Stimulated activated CD4-positive, alpha-beta T cell treated with anti-CD3 and anti-CD28 coated beads, Interleukin-15, amount 100 ng/mL, for 48 hours (primary cell): ENCODE measurements at places on chromosomes 2 and 18.

GRCh38 chr2:233129351-233129978, 69.3 kb downstream of the INPP5D start:
- no peak for DNase-seq

DNA sequence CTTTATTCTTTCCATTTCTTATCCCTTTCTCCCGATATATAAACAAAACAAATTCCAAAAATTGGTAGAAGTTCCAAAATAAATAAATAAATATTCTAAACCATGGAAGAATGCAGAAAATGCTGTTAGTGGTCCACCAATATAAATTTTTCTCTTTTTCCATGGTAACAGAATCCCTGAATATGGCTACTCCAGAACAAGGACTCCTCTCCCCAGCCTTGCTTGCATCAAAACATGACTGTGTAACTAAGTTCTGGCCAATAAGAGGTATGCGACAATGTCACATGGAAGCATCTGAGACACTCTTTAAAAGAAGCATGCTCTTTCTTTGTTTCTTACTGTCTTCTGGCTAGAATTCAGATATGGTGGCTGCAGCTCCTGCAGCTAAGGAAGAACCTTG, 325.1 kb upstream of the TANK start:
- DNase-seq, result no peak

DNA sequence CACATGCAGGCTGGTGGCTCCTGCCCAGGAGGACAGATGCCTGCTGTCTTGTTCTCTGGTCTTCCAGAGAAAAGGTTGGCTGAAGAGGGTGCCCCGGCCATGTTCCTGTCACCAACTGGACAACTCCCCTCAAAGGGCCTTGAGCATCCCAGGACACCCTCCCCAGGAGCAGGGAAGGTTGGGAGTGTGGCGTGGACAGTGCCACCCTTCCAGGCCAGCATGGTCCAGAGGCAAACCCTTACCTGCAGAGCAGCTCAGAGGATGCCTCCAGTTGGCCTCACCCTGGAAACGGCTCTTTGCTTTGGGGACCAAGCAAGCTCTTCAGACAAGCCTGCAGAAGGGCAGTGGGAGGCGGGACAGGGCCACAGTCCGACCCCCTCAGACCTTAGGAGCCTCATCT, 4.9 kb upstream of the GPC1 start:
- no peak for DNase-seq

- DNase-seq, result no peak
Observed at GRCh38 chr2:170553748-170554147, 161.4 kb upstream of the SP5 start.

DNA sequence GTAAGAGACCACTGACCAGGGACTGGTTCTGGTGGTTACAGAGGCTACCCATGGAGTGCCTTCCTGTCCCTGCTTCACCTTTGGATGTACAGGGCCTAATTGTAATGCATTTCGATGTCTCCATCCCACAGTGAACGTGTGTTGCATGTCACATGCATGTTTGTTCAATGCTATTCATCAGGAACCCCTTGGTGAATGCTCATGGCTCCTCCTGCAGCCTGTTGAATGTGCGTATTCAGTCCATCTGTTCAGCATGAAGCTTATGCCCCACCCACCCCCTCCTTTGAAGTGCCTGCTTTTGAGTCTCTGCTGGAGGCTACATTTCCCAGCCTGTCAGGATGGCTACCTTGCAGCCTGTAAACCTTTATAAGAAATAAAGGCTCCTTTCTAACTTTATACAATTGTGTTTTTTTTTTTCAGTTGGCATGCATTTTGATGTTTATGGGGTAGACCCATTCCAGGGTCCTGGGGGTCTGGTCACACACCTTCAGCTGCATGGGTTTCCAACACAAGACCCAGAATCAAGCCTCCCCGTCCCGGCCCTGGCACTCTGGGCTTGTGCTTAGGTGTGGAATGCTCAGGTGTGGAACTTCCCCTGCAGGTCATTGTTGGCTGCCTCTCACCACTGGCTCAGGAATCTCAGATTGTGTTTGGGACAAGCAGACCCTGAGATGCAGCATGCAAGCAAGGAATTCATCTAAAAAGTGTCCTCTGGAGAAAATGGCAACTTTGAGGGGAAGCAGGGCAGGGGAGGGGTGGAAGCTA, 238.8 kb upstream of the HDAC4 start:
- DNase-seq, result no peak

GRCh38 chr18:61851279-61851678, 41.5 kb downstream of the RNF152 start:
- DNase-seq, result no peak

DNA sequence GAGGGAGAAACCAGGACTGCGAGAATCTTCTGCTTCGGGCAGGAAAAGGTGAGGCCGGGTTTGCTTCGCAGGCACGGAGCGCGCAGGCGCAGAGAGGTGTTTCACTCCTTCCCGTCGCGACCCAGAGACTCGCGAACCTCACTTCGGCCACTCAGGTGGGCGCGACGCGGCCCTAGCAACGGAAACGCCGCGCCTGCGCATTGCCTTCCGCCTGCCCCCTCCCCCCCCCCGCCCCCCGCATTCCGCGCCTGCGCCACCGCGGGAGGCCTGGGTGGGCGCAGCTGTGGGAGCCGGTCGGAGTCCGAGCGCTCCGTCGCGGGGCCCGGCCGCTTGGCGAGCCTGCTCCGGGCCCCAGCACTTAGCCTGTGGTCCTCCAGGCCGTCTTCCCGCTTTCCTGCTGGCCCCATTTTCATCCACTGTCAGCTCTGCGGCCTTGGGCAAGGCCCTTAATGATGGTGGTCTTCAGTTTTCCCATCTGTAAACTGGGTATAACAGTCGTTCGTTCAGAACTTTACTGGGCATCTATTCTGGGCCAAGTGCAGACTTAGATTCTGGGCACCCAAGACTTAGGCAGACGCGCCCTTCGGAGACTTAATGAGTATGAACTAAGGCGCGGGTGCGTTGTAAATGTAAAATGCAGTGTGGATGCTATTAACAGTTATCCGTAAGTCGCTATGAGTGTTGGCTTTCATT, 62.1 kb upstream of the ACKR3 start:
- peak; percentile 28 for DNase-seq

GRCh38 chr2:38264396-38265221, 112.5 kb downstream of the ATL2 start:
- no peak for DNase-seq

- DNase-seq, result no peak
Observed at GRCh38 chr18:71252351-71252865, 963.6 kb downstream of the SOCS6 start.

DNA sequence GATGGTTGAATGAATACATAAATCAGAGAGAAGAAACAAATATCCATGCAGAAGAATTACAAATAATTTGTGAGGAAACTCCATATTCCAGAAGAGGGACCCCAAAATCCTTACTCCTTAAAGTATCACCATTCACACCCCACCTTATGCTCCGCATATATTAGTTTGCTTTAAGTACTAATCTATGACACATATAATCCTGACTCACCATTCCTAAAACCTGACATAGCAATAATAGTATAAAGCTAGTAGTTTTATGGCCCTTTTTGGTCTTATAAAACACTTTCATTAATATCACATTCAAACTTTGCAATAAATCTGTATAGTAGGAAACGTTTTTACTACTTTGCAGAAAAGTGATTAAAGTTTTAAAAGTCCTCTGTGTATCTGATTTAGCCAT, 719.0 kb upstream of the SLC39A10 start:
- DNase-seq, result no peak

GRCh38 chr2:71581026-71581425, 127.7 kb downstream of the DYSF start:
- DNase-seq, result no peak

DNA sequence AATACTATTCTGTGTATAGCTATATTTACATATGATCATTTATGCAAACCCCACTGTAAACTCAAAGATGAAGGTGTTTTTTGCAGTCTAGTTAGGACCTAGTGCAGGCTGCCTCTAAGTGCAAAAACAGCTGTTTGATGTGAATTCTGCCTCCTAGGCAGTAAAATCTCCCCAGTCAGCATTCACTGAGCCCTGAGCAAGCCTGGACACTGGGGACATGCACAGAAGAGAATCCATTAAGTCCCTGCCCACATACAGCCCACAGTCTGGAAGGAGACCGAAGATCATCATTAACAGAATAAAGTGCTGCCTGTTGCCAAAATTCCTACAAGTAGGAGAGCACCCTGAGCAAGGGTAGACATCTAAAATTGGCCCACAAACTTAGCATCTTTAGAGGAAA, 14.4 kb upstream of the BIN1 start:
- no peak for DNase-seq

- DNase-seq, result no peak
Observed at GRCh38 chr18:21636769-21637168, 24.7 kb downstream of the SNRPD1 start.

GRCh38 chr18:32598144-32598543, 127.5 kb upstream of the GAREM1 start:
- DNase-seq, result no peak

- no peak for DNase-seq
Observed at GRCh38 chr2:1775511-1776035, 31.3 kb upstream of the PXDN start.

DNA sequence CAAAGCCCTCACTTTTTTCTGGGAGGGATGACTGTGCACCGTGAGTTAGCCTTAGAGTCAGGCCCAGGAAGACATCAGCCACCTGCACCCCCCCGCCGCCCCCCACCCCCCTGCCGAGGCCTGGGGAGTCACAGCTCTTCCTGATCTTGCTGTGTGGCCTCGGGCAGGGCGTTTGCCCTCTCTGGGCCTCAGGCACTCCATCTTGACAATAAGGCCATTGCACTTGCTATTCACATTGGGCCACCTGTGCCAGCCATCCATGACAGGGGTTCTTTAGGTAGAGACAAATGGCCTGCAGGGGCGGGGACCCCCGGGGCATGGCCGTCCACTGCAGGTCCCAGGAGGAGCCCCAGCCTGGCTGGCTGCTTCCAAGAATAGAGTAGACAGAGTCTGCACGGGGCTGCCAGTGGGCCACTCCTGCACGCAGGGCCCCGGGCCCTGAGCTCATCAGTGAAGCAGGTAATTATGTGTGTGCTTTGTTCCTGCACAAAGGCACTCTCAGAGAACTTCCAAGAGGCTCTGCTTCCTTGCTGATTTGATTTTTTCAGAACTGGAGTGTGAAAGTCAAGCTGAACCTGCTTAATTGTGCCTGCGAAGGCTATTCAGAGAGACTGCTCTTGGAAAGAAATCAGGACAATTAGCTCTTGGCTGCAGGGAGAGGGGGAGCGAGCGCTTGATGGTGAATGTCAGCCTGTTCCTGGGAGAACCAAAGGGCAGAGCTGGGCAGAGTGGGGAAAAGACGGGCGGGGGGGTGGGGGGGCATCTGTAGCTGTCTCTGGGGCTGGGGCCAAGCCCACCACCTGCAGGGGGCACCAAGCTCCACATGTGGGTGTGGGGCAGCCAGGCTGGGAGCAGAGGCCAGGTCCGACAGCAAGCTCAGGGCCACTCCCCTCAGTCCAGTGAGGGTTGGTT, 40.3 kb downstream of the RRM2 start:
- no peak for DNase-seq

GRCh38 chr2:30193104-30193681, 38.1 kb upstream of the LBH start:
- no peak for DNase-seq

GRCh38 chr2:96175951-96176350, 30.7 kb upstream of the DUSP2 start:
- DNase-seq, result no peak

- no peak for DNase-seq
Observed at GRCh38 chr2:207224381-207224780, 58.6 kb upstream of the KLF7 start.

- no peak for DNase-seq
Observed at GRCh38 chr2:116719836-116720235, 1094.7 kb upstream of the DDX18 start.

- no peak for DNase-seq
Observed at GRCh38 chr18:75915941-75916623, 488.6 kb upstream of the SMIM21 start.

DNA sequence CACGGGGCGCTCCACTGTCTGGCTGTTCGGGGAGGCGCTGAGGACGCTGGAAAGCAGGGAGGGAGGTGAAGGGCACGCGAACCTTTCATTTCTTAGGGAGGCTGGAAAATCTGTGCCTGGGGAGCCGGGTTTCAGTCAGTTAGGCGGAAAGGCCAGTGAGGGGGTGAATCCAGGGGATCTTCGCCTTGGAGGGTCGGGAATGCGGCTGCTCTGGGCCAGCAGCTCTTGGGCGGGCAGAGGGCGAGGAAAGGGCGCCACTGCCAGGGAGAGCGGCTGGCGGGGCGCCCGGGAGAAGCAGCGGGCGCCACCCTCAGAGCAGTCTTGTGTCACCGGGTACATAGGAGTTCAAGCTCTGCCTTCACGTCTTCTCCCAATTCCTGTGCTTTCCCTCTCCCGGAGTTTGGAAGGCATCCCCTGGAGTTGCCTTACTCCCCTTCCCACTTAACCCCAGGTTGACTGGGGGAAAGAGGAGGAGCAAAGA, 1.4 kb downstream of the CCDC85A start:
- DNase-seq, result no peak

- DNase-seq, result no peak
Observed at GRCh38 chr2:71426721-71427120, 26.6 kb upstream of the DYSF start.

DNA sequence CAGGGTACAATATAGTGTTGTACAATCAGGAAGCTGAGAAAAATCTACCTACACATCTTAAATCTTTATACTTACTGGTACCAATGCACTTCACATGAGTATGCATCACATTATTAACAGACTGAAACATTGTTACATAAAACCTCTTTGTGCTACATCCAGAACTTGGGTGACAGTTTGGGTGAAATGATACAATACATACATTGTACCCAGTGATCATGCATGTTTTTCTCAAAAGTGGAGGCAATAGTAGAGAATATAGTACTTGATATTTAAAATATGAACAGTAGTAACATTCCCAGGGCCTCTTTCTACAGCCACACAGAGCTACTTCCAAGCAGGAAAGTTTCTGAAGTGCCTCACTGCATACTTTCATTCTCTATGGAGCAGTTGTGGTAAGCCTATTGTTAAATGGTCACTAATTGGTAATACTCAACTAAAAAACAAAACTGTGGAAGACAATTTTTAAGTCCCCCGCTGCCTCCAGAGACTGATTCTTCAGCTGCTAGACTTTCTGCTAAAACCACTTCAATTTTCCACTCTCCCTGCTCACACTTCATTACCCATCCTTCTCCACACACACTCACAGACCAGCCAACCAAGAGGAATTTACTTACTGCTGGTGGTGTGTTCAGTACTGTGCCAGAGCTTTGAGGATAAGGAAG, 22.9 kb upstream of the GRB14 start:
- DNase-seq, result no peak
